ENCODE measurements at places on chromosomes 5 and 9.

GRCh38 chr5:38367410-38367809 lies 109.1 kb downstream of the EGFLAM start:
- DNase-seq: no peak

- peak; percentile 6 for DNase-seq
Measured at GRCh38 chr9:35353731-35354365, 136.1 kb upstream of the RUSC2 start.

DNA sequence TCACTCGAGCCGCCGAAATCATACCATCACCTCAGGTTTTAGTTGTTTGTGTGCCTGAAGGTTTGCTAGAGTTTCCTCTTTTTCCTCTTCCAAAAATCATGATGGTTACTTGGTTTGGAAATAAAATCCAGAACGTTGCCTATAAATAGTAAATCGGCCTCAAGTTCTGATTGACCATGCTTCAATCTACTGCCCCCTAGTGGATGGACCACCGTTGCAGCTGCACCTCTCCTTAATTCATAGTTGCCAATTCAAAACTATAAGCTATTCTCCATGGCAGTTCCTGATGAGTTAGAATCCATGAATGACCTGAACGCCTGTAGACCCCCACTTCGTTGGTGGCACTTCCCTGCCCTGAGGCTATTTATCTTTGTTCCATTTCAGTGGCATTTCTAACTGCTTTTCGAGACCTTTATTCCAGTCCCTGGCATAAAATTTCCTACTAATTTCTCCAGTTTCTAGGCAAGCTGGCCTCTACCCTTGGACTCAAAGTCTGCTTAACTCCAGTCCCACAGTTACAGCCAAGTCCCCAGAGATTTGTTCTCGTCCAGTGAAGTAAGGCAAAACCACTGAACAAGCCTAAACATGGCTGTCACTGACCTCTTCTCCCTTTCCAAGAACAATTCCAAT lies 422.6 kb downstream of the EFNA5 start:
- no peak for DNase-seq

- DNase-seq: no peak
Measured at GRCh38 chr9:17635115-17635890, 56.4 kb downstream of the SH3GL2 start.

DNA sequence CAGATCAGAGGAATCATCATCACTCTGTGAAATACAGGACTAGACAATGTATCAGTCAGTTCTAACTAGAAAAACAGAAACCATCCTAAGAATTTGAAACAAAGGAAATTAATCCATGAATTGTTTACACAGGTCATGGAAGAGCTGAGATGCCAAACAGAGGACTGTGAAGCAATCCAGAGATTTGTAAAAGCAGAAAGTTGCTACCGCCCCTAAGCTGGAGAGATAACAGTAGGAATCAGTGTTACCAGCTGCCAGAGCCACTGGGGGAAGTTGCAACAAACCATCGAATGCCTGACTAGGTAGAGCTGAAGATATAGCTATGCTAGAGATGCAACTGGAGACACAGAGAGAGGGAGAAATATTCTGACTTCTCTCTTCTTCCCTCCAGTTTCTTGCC lies 10.4 kb upstream of the MIER3 start:
- no peak for DNase-seq
